ENCODE measurements at places on chromosomes 3 and 15.
A peak's percentile ranks its signal among the peaks of the same experiment; 100 is the strongest.

GRCh38 chr3:152910966-152911365, 76.0 kb downstream of the P2RY1 start:
- no peak for DNase-seq

DNA sequence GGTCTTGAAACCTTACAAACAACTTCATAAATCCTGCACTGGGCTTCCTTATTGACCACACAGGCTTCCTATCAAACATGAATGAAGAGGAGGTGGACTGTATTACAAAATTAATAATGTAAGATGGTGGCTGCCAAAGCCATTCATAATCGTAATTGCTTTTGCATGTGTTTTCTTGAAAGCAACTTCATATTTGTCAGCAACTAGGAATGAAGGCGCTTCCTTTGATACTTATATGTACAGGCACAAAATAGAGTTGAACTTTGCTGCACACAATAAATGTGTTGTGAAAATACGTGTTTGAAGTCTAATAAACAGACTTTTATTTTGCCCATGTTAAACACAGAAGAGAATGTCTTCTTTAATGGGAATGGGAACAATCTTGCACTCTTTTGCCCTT, 72.1 kb upstream of the OXTR start:
- no peak for DNase-seq

DNA sequence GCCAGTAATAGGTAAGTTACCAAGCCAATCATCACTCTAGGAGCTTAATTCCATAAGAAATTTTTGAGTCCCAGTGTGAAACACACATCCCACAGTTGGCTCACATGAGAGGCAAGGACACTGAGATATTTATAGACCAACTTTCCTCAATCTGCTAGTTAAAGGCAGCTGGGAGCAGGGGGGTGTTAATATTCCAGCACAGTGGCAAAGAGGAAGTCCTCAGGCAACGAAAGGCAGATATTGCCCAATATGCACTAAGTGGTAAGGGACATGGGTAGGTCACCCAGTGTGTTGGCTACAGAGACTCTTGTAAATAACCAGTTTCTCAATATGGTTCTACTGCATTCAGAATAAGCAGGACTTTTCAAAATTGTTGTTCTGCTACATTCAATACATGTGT, 61.0 kb downstream of the TOP2B start:
- DNase-seq = no peak

- DNase-seq = no peak
These were observed 341.4 kb downstream of the CNTN3 start for GRCh38 chr3:74273091-74273490.

- peak; percentile 53 for DNase-seq
These were observed 7.3 kb upstream of the EHD4 start for GRCh38 chr15:41979493-41980266.

GRCh38 chr15:70050970-70051369, 46.7 kb downstream of the TLE3 start:
- no peak for DNase-seq

GRCh38 chr15:59812250-59812870, 123.2 kb upstream of the BNIP2 start:
- DNase-seq = no peak

- DNase-seq = peak; percentile 44
These were observed 2.5 kb downstream of the SCAMP2 start for GRCh38 chr15:74870436-74871215.

DNA sequence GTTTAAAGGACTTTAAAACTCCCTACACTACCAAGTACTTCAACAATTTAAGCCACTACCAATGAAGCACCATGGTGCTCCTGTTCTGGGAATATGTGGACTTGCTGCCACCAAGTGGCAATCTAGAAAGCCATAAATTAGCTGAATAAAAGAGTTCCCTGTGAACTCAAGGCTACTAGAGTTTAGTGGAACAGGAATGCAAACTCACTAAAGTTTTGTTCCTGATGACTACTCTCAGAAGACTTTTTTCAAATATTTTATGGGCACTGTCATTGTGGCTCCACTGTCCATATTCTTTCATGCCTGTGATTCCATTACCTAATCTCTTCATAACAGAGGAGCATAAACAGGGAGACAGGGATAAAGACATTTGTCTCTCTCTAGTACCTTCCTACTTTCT, 63.9 kb downstream of the TMCC1 start:
- DNase-seq = peak; percentile 72

- DNase-seq = no peak
These were observed 8.7 kb upstream of the PLA2G4F start for GRCh38 chr15:42165106-42165505.

- DNase-seq = no peak
These were observed 4.5 kb upstream of the MASP1 start for GRCh38 chr3:187296058-187296457.

- no peak for DNase-seq
These were observed 372.5 kb downstream of the IL20RB start for GRCh38 chr3:137330246-137330645.

- no peak for DNase-seq
These were observed 65.3 kb downstream of the IGF2BP2 start for GRCh38 chr3:185759512-185759911.

- no peak for DNase-seq
These were observed 3.3 kb upstream of the CSK start for GRCh38 chr15:74778599-74778970.

DNA sequence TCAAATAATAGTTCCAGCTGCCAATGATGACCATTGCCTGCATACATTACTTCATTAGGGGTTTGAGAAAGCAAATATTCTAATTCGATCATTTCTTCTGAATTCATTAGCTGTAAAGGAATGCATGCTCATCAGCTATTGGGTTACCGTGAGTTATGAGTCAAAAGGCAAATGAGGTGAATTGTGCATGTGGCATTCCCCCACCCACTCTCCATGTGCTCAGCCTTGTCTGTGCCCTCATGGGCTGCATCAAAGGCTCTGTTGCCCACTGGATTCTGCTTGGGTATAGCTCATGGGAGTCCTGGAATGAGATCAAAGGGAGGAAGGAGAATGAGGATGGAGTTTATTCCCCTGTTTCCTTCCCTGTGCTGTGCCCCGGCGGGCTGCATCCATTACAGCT, 99.3 kb upstream of the CHRNA7 start:
- no peak for DNase-seq

- DNase-seq = no peak
These were observed 58.3 kb upstream of the ALDH1A3 start for GRCh38 chr15:100821327-100821726.

- no peak for DNase-seq
These were observed 276.2 kb upstream of the SGO1 start for GRCh38 chr3:20462226-20462625.

DNA sequence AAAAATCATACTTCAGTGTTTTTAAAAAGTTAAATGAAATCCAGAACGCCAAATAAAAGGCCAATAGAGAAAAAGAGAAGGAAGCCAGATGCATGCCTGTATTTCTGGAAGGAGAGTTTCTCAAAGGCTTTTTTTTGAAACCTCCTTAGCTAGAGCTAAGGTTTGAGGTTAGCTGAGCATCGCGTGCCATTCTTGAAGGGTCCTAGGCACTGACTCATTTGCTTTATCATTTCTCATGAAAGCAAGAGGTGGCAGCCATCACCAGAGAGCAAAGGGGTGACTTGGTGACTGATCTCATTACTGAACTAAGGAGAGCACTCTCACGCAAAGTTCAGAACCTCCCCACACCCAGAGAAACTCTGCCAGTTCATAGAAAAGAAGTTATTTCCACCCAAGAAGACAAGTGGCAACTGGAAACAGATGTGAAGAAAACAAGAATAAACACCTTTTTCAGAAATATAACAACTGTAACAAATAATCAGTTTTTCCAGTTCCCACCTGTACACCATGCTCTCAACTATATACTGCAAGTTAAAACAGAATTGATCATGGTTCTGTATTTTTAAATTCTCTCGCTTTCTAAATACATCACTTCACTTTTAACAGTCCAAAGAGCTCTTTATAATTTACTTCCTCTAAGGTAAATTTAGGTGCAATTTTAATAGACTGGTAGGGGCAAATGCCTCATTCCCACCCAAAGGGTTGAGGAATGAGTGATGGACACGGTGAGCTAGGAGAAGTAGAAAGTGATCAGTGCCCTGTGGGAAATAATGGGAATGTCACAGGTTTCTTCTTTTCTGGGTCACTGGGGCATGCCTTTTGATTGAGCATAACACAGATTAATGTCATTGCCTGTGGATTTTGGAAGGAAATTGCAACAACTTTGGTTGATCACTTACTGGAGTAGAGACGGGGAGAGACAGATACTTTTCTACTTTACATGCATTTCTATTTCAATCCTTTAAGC, 24.7 kb downstream of the GPR15 start:
- no peak for DNase-seq
